ENCODE measurements at places on chromosomes 7 and 10.

- DNase-seq, result no peak
Observed at GRCh38 chr7:155667241-155667829, 22.9 kb downstream of the RBM33 start.

DNA sequence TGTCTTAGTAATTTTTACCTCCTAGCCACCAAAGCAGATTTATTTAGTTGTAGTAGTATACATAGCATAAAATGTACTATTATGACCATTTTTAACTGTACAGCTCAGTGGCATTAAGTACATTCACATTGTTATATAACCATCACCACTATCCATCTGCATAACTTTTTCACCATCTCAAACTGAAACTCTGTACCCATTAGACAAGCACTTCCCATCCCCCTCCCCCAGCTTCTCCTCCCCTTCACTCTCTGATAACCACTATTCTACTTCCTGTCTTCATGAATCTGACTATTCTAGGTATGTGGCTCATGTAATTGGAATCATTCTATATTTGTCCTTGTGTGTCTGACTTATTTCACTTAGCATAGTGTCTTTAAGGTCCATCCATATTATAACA, 71.9 kb downstream of the MRPL32 start:
- DNase-seq, result no peak

- DNase-seq, result no peak
Observed at GRCh38 chr7:1691096-1691495, 21.0 kb downstream of the ELFN1 start.

GRCh38 chr10:79443338-79444198, 1.9 kb downstream of the ZCCHC24 start:
- no peak for DNase-seq

DNA sequence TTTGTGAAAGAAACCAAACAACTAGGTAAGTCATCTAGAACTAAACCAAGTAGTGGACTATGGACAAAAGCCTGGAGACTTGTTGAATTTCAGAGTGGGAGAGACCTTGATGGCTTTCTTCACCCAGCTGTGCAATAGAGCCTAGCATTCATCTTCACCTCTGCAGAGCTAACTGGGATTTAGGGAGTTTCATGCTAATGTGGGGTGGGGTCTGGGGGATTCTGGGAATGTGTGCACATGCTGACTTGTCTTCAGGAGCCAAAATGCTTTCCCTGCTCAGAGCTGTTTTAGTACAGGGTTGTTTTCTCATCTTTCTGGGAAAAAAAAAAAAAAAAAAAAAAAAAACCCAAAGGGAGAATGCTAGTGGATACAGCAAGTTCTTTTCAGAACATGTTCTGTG, 81.3 kb upstream of the ARHGAP21 start:
- DNase-seq, result no peak
